Fibroblast of skin of right quadriceps (primary cell): ENCODE measurements at places on chromosomes 6 and 20.

- DNase-seq, result peak; percentile 92
Observed at GRCh38 chr6:163533443-163533842, 118.9 kb downstream of the QKI start.

GRCh38 chr6:25010902-25011625 is 75.3 kb upstream of the RIPOR2 start:
- peak; percentile 67 for DNase-seq

- DNase-seq, result no peak
Observed at GRCh38 chr20:23132293-23132929, 46.3 kb upstream of the CD93 start.

- DNase-seq, result no peak
Observed at GRCh38 chr20:60782959-60783625, 469.0 kb upstream of the CDH4 start.

GRCh38 chr20:61988665-61989064 is 77.0 kb downstream of the TAF4 start:
- DNase-seq, result no peak

DNA sequence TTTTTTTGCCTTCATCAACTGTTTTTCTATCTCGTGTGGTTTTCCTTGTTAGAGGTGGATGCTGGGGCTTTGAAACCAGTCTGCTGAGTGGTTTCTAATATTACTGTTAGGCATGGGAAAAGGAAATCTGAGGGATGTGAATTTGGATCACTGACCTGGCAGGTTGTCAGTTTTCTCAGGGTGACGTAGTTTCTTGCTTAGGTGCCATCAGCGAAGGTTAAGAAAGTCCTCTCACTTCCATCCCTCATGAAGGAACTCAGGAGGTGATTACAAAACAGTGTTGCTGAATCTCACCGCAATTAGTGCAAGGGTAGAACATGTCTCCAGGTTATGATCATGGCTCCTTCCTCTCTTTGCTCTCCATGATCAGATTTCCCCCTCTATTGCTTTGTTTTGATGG is 135.9 kb downstream of the SOX4 start:
- no peak for DNase-seq

- DNase-seq, result no peak
Observed at GRCh38 chr20:58698741-58699622, 6.4 kb downstream of the NPEPL1 start.

GRCh38 chr6:102127253-102127652 is 733.7 kb downstream of the GRIK2 start:
- DNase-seq, result no peak

DNA sequence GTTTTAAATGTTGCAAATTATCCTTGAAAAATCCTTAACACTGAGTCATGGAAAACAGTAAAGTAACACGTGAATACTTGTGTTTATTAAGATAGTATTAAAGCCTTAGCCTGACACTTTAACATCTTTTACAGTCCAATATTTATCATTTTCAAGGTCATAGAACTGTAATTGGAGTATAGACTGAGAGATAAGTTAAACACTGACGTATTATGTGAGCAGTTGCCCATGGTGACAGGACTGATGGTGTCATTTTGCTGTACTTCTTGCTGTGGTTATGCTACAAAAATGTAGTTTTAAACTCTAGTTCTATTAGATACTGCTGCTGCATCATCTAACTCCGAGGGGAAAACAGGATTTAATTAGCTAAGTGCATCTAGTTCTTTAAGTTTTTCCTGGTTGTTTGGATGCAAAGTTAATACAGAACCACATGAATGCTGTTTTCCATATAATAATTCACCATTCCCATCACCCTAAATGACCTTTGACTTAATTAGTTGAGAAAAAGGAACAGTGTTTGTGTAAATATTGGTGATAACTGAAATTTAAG is 37.8 kb downstream of the SLC2A12 start:
- DNase-seq, result no peak

- peak; percentile 54 for DNase-seq
Observed at GRCh38 chr6:82006027-82006738, 241.4 kb downstream of the IBTK start.

DNA sequence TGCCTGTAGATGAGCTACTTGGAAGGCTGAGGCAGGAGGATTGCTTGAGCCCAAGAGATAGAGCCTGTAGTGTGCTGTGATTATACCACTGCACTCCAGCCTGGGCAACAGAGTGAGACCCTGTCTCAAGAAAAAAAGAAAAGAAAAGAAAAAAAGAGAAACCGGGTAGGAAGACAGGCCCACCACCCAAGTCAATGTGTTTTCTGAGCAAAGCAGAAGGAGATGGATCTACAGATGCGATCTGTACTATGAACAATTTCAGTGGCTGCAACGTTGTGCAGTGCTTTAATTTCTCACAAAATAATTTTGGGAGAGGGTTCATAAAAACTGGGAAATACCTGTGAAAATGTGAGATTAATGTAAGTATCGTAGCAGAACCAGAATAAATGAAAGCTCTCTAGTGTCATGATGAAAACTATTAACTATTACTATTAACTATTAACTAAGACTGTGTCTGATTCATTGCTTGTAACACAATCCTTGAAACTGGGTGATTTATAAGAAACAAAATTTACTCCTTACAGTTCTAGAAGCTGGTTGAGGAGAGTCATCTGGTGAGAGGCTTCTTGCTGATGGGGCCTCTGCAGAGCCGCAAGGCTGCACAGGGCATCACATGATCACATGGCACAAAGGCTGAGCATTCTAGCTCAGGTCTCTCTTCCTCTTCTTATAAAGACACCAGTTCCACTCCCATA is 233.1 kb upstream of the ZNF217 start:
- DNase-seq, result no peak

GRCh38 chr6:170082067-170082466 is 208.8 kb downstream of the DLL1 start:
- DNase-seq, result no peak

DNA sequence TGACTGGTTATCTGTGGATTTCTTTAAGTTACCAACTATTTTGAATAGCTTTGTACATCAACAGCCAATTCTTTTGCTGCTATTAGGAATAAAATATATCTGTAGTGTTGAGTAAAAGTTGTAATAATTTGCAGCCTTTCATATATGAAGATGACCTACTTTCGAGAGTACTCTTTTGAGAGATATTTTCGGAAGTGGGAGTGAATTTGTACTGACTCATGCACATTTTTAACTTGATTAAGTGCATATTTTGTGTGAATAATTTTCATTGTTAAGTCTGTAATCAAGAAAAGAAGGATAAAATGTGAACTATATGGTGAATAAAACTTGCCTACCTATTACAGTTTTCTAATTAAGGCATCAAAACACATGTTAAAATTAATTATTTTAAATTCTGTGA is 51.9 kb downstream of the L3MBTL3 start:
- DNase-seq, result peak; percentile 30

DNA sequence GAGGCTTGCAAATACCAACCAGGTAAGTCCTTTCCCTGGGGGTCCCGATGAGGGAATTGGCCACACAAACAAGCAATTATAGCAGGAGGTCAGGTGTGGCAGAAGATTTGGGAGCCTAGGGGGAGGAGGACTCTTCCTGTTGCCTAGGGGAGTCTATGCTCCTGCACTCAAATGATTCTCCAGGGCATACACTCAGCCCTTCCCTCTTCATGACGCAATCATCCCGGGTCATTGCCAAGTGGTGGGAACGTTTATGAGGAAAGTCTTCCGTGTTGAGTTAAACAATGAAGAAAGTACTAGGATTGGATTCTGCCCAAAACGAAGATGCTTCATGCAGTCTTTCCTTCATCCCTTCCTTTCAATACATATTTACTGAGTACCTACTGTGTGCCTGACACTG is 186.5 kb upstream of the TSHZ2 start:
- peak; percentile 50 for DNase-seq

GRCh38 chr6:130010387-130010786 is 8.0 kb upstream of the L3MBTL3 start:
- no peak for DNase-seq

GRCh38 chr6:68615938-68616337 is 19.1 kb upstream of the ADGRB3 start:
- DNase-seq, result no peak

GRCh38 chr6:31795616-31796298 is at the start of gene VARS1:
Gene VARS1 (minus strand): TSS chr6:31795752. CDS start chr6:31795217, 535 bp downstream.
- DNase-seq, result peak; percentile 88

DNA sequence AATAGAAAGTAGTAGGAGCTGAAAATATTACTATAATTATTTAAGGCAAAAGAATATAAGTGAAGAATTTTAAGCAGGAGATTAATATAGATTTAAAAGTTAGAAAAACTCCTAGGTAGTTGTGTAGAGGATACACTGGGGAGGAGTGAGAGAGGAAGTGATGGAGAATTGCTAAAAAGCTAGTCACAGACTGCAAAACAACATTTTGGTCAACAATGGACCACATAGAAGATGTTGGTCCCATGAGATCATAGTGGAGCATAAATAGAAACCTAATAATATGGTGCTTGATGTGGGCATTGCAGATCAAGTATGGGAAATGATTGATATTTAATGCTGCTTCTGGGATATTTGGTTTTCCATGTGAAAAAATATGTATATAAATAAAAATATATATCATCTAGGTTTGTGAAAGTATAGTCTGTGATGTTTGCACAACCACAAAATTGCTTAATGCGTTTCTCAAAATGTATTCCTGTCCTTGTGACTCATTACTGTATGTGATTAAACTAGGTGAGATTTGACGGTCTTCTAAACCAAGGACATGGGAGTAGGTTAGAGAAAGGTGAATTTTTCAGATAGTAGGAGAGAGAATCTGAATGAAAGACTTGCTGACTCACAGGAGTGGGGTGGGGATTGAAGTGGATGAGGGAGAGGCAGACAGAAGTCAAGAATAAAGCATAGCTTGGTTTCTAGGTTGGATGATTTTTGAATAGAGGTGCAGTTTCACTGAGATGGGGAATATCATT is 174.0 kb downstream of the BCKDHB start:
- DNase-seq, result peak; percentile 63

- peak; percentile 98 for DNase-seq
Observed at GRCh38 chr6:84652356-84653026, 111.9 kb downstream of the TBX18 start.

DNA sequence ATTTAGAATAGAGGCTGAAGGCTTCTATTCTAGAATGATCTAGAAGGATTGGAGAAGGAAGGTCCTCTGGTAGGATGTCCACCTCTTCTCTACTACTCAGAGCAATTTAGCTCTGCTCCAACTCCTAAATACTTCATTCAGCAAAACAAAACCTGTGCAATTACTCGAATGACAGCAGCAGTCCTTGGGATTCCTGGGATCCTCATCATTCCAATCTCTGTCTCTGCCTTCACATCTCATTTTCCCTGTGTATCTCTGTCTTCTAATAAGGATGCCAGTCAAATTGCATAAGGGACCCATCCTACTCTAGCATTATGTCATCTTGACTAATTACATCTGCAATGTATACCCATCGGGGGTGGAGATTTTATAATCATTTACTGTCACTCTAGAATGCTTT is 5.5 kb upstream of the AIG1 start:
- DNase-seq, result peak; percentile 14

DNA sequence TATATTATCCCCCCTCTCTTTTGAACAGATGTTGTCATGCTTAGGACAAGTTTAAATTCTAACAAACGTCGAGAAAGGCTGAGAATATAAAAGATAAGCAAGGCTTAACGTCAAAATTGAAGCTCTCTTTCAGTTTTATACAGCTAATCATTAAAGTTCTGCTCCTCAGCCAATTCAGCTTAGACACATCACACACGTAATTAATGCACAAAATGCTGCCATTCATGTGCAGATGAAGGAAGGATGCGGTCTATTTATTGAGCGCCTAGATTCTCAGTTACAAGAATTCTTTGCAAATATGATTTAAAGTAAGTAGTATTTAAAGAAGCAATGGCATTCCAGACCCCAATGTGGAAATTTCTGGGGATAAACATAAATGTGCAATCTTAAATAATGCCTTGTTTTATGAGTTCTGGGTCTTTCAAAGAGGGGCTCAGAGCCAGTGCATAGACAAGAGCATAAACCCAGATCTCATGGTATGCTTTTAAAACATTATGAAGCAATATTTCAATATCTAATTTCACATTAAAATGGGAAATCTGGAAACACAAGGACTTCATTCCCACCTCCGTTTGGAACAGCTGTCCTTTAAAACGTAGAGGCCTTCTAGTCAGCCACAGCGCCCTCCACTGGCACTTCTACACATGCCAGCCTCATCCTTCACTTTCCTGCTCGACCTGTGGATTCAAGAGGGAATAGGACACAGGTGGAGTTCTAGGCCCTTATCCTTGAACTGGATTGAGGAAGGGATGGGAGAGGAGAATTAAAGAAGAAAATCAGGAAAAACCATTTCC is 85.8 kb downstream of the LYRM4 start:
- no peak for DNase-seq

- no peak for DNase-seq
Observed at GRCh38 chr6:19976411-19977129, 139.4 kb downstream of the ID4 start.

GRCh38 chr20:3486850-3487249 is 16.0 kb downstream of the ATRN start:
- DNase-seq, result no peak

GRCh38 chr20:52103335-52103912 is 88.2 kb downstream of the ZFP64 start:
- DNase-seq, result peak; percentile 47

DNA sequence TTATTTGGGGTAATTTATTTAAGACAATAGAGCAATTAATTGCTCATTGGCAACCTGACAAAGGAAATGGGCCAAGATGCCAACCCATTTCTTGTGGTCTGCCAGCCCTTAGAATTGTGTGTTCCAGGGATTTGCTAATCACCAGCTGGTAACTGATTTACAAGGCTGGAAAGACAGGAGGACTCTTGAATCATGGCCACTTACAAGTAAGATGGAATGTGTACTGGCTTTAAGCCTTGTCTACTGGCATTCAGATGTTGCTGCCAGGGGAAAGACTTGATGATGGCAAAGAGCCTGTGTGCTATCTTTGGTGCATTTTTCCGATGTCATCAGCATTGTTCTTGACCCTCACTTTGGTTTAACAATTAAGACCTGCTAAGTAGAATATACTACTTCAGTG is 91.0 kb downstream of the BCKDHB start:
- no peak for DNase-seq

DNA sequence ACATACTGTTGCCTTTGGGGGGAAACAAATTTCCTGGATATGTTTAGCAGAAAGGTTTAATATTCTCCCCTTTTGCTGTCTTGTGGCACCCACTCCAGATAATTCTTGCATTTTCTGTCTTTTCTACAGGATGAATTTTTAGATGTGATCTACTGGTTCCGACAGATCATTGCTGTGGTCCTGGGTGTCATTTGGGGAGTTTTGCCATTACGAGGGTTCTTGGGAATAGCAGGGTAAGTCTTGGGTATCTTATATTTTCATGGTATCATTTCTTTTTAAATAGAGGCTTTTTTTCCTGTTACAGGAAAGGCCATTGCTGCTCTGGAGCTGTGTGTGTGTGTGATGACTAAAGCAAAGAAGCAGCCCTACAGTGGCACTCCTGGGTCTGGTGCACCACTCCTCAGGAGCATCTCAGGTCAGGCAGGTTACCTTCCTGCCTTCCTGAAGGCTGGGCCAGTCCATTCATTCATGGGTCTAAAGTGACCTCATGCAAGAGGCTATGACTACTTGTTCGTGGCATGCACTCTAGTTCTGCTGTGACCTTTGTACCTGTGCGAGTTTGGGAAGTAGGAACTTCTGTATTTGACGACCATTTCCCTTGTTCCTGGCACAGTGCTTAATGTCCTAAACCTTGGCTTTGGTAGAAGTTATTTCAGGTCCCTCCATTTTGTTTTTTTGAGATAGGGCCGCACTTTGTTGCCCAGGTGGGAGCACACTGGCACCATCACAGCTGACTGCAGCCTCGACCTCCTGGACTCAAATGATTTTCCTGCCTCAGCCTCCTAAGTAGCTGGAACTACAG is 2.2 kb downstream of the RAB5IF start:
- no peak for DNase-seq

- DNase-seq, result no peak
Observed at GRCh38 chr6:167245591-167245990, 45.5 kb upstream of the UNC93A start.

- DNase-seq, result no peak
Observed at GRCh38 chr20:46305331-46305972, 2.8 kb downstream of the CDH22 start.
